Renal cortical epithelial cell (primary cell): ENCODE measurements at places on chromosomes 7 and 10. TPM values are rescaled to one million over a fixed set of nuclear protein-coding genes. Genes with fewer than 3 reads are reported as not detected.
A peak's percentile ranks its signal among the peaks of the same experiment; 100 is the strongest.

The COMMD3 gene
- total RNA-seq: 49.1 and 52.9 TPM in 2 replicates

The PPP1R17 gene
- total RNA-seq: not detected in 2 replicates

- DNase-seq: no peak
These were observed 5.2 kb downstream of the ADCY1 start for GRCh38 chr7:45579391-45579801.

DNA sequence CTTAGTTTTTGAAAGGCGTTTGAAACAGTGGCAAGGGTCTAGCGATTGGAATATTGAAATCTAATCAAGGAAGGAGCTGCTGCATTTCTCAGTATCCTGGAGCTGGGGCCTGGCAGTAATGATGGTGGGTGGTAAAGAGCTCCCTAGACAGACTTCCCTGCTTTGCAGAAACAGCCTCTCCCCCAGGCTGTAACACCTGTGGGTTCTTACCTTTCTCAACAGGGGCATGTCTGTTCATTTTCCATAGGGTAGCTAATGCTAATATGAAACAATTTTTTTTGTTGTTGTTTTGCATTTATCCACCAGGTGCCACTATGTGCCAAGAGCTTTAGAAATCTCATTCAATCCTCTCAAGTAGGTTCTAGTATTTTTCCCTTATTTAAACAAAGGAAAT lies 345.5 kb downstream of the REEP3 start:
- peak; percentile 28 for DNase-seq
